ENCODE measurements at places on chromosomes 6 and 20.

- no peak for DNase-seq
Observed at GRCh38 chr6:110307368-110307767, 50.8 kb downstream of the METTL24 start.

DNA sequence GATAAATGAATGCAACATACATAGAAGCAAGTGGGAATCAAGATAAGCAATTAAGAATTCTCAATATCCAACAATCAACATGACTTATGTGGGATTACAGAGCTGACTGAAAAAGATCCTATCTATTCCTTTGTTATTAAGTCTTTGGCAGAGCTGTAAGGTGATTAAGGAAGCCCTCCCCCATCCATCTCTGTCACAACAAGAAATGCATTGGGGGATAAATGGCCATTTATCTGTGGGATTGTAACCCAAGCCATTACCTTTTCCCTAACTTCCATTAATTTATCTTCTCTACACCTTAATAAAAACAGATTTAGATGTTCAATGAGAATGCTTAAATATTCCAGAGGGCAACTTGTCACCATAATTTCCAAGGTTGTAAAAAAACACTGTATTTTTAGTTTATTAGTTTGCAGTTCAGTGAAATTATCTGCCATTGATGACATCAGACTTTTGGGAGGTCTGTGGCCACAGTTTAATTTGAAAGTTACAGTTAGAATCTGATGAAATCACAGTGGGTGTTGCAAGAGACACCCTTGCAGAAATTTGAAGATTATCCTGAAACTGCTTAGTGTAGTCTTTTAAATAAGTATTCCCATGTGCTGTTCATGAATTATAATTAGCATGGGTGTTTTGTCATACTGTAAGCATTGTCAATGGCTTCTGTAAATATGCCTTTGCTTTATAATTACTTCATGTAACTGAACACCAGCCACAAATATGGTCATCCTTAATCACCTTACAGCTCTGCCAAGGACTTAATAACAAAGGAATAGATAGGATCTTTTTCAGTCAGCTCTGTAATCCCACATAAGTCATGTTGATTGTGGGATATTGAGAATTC, 49.4 kb upstream of the FYN start:
- no peak for DNase-seq

DNA sequence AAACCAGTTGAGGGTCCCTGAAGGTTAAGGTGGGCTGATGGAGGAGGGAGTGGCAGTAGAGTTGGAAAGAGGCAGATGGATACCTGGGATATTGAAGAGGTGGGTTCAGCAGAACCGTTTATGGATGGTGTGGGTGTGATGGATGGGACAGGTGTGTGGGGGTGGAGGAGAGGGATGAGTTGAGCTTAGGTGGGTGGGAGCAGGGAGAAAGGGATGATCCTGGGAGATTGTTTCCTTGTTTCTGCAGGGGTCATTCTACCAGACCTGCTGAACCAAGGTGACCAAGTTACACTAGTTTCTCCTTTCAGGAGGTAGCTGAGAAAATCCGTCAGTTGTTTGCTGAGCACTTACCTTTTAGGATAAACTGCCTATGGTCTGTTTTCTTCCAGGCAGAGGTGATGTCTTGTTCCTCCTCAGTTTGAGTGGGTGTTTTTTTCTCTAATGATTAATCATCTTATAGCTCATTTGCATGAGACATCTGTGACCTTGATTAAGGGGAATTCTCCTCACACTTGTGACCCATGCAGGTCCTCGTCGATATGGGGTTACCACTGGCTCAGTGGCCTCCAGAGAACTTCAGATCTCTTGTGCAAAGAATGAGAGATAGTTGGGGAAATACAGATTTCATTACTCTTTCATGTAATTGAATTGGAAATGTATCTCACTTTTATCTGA, 53.0 kb downstream of the FARS2 start:
- no peak for DNase-seq

GRCh38 chr6:6826095-6826901, 237.8 kb downstream of the LY86 start:
- peak; percentile 48 for DNase-seq

DNA sequence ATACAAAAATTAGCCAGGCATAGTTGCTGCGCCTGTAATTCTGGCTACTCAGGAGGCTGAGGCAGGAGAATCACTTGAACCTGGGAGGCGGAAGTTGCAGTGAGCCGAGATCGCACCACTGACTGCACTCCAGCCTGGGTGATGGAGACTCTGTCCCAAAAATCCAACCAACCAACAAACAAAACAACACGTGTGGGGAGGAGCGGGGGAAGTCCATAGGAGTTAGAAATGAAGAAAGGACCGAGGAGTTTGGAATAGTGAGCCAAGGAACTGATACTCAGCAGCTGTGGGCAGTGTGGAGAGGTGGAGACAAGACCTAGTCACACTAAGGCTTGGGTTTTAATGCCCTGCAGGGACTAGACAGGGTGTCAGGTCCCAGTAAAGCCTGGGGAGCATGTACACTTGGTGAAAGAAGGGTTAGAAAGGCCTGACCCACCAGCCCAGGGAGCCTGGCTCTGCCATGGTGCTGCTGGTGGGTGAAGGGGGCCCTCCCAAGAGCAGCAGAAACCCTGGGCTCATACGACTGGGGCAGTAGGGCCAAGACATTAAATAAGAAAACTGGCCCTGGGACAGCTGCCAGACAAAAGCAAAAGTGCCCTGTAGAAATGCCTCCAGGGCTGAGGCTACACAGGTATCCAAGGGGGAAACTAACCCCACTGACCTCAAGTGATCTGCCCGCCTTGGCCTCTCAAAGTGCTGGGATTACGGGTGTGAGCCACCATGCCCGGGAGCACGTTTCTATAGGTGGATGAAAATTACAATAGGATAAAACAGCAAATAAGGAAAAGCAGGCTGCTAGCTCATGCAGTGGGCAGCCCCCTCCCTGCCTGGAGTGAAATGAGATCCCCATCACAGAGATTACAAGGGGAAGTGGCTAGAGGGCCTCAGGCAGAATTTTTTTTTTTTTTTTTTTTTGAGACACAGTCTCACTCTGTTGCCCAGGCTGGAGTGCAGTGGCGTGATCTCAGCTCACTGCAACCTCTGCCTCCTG, 58.0 kb downstream of the MYH7B start:
- no peak for DNase-seq

DNA sequence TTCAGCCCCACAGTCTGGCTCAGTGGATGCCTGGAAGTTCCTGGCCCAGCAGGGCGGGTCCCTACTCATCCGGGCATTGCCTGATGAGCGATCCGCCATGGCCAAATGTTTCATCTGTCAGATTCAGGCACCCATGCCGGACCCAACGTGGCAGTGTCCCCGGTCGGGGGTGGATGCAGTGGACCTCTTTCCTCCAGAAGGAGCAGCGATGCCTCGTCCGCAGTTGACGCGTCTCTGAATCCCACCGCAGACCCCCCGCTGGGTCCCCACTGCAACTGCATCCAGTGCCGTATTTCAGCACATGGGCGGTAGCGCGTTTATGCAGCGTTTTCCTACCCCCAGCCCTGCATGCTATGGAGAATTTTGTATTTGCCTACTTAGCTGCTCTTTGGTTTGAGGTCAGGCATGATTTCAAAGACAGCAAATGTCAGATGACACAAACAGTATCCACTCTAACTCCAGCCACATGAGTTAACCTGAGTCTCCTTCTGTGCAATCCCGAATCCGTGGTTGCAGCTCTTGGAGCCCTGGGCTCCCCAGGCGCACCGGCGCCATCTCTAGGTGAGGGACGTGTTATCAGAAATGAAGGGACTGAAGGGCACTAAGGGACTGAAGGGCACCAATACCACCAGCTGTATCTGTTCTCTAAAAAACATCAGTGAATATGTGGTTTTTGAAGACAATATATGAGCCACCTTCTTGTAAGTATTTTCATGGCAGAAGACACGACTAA, 72.6 kb upstream of the THBS2 start:
- no peak for DNase-seq

- DNase-seq = no peak
Observed at GRCh38 chr20:23164176-23164601, 78.1 kb upstream of the CD93 start.

- DNase-seq = no peak
Observed at GRCh38 chr6:127959869-127960268, 59.0 kb upstream of the THEMIS start.

- DNase-seq = no peak
Observed at GRCh38 chr20:61516346-61517208, 264.5 kb downstream of the CDH4 start.

DNA sequence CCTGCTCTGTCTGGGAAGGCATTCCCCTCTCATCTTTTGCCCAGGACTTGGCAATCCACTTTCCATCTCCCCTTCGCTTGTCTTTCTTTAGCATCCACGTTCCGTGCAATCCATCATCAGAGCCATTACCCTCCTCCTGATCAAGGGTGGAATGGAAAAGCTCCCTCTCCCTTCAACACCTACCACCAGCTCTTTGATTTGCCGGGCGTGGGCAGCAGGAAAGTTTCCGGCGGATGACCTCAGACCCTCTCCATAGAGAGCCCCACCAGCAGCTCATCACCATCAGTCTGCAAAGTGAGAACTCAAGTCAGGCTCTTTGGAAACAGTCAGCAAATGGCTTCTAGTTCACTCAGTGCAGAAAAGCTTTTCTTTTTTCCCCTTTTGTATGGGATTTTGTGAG, 76.2 kb downstream of the TSHZ2 start:
- no peak for DNase-seq

GRCh38 chr20:46705378-46705729, 4.1 kb upstream of the SLC2A10 start:
- DNase-seq = no peak

- DNase-seq = no peak
Observed at GRCh38 chr6:82832811-82833210, 232.8 kb downstream of the UBE3D start.

DNA sequence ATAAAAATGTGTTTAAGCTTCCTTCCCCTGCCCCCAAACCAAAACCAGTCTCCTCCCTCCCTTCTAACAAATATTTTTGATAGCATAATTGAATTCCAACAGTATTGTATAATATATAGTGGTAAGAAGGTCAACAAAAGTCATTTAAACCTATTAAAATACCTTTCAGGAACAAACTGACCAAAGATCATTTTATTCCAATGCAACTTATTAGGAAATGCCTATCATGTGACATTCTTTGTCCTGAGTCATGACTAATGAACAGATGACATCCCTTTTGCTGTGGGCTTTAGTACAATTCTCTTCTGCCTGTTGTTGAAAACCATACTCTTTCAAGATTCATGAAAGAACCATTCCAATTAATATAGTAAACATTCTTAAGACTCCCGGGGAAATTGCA, 51.5 kb upstream of the TRAF3IP2 start:
- DNase-seq = no peak

DNA sequence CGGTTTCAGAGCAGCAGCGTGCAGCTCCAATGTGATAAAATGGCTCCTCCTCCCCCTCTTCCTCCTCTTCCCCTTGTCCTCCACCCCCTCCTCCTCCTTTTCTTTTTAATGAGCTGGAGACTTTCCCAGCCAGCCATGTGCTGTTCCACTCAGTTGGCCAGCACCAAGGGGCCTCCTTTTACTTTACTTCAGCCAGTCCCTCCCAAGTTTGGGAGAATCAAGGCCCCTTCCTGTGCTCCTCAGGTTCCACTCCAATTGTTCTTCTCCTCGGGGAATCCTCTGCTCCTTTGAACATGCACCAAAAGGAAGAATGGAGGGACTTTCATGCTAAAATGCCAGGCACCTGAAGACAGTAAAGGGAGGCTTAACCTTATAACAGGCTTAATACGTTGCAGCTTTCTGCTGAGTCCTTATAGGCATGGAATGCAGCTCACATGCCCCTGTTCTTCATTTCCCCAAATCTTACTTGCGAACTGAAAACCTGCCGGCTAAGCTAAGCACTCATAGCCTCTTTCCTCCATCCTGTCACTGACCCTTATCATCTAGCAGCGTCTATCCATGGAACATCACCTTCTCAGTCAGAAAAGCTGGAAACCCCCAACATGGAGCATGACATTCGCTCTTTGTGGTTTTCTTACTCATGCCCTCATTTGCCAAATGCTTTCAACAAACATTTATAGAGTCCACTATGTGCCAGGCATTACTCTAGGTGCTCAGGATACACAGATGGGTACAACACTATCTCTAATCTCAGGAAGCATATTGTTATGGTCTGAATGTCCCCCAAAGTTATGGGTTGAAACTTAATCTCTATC, 170.6 kb downstream of the PHACTR1 start:
- DNase-seq = no peak

GRCh38 chr20:6120491-6120988, 2.3 kb downstream of the FERMT1 start:
- DNase-seq = no peak

- no peak for DNase-seq
Observed at GRCh38 chr6:36053878-36054277, 26.3 kb downstream of the MAPK14 start.

DNA sequence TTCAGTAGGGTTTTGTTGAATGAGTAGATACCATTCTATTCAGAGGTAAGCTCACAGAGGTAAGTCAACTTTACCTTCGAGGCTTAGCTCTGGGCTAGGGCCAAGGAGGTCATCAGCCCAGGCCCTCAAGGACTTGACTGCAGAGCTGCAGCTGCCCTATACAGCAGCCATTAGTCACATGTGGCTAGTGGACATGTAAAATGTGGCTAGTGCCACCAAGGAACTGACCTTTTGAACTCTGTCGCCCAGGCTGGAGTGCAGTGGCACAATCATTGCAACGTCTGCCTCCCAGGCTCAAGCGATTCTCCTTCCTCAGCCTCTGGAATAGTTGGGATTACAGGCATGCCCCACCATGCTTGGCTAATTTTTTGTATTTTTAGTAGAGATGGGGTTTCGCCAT, 47.9 kb upstream of the EPB41L1 start:
- DNase-seq = no peak

- no peak for DNase-seq
Observed at GRCh38 chr20:24581443-24582170, 112.2 kb downstream of the SYNDIG1 start.

- DNase-seq = no peak
Observed at GRCh38 chr6:40923326-40923725, 115.7 kb downstream of the UNC5CL start.

DNA sequence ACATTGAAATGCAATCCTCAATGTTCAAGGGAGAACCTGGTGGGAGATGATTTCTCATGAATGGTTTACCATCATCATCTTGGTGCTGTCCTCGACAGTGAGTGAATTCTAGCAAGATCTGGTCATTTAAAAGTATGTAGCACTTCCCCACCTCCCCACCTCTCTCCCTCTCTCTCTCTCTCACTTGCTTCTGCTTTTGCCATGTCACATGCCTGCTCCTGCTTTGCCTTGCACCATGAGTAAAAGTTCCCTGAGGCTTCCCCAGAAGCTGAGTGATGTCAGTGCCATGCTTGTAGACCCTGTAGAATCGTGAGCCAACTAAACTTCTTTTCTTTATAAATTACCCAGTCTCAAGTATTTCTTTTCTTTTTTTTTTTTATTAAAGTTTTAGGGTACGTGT, 60.5 kb downstream of the DST start:
- DNase-seq = no peak

GRCh38 chr6:106448000-106448426, 87.5 kb downstream of the CRYBG1 start:
- DNase-seq = peak; percentile 25

GRCh38 chr6:158081657-158081935, 86.5 kb downstream of the SERAC1 start:
- no peak for DNase-seq

DNA sequence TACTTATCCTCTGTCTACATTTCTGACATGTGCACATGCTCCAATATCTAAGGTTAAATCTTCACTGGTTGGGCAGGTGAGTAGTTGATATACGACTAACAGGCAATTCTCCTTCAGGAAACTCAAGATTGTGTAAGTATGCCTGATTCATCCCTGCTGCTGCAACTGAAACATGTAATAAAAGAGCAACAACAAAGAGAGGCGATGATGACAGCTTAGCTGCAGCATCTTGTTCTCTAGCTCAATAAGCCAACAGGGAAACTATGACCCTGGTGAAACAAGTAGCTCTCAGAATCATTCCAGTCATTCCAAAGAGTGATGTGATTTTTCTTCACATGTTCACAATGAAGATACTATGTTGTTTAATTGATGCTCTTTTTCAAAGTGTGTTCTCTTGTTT, 74.4 kb downstream of the ELOVL4 start:
- DNase-seq = no peak
